Head of caudate nucleus (tissue), 42 donors: ENCODE measurements at places on chromosomes 5 and 9.

DNA sequence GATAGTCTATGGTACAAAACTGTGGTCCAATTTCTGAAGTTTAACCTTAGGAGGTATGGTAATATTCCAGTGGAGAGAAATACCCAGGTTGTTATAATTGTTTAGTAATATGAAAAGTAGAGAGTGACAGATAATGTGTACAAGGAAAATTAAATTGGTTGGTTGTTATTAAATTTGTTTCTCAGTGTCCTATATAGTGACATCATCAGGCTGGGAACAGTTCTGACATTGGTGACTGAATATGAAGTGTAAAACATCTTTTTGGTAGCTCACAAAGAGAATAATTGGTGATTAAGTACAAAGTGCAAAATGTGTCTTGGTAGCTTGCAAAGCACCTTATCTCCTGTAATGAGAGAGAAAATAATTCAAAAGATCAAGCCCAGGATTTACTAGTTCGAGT, 1806.1 kb upstream of the CDH6 start:
- no peak for DNase-seq

- DNase-seq: no peak
These were observed 231.0 kb upstream of the DAPK1 start for GRCh38 chr9:87266697-87267096.

- no peak for DNase-seq
These were observed 45.8 kb downstream of the THOC3 start for GRCh38 chr5:175922192-175922885.

DNA sequence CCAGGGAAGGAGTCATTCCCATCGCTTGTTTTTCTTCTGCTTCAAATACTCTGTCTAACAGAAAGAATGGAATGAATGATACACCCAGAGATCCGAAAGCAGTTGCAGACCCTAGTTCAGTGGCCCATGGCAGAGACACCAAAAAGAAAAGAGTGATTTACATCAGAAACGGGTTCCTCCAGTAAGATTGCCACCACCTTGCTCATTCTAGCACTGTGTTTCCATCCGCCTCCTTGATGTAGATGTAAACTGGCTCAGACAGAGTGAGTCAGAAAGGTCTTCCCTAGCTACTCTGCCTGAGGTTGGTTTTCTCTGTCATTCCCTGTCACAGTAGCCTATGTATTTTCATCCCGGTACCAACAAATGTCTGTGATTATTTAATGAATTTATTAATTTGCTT, 15.9 kb upstream of the CLINT1 start:
- no peak for DNase-seq

DNA sequence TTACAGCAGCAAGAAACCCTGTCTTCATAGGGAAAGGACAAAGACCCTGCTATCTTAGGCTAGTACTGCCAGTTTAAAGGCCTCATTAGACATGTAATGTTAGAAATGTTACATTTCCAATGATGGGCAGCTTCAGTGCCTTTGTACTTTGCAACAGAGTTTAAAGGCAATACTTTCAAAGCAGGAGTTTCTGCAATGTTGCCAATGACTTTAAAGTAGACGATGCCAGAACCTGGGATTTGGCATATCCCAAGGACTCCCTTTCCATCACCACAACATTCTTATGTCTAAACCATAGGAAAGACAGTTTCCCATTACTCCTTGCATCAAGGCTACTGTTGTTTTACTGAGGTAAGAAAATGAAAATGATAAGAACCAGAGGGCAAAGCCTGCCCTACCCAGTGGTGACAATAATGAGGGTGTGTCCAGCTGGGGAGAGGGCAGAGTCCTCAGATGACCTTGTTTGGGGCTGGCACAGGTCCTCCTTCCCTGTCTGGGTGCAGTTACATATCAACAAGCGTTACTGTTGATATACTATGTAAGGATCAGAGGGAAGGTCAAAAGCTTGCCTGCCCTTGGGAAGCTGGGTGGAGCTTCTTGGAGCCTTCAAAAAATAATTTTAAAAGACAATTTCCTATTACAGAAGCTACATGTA, 27.5 kb upstream of the MLANA start:
- DNase-seq: no peak

GRCh38 chr5:84202136-84202535, 182.5 kb downstream of the EDIL3 start:
- DNase-seq: no peak

DNA sequence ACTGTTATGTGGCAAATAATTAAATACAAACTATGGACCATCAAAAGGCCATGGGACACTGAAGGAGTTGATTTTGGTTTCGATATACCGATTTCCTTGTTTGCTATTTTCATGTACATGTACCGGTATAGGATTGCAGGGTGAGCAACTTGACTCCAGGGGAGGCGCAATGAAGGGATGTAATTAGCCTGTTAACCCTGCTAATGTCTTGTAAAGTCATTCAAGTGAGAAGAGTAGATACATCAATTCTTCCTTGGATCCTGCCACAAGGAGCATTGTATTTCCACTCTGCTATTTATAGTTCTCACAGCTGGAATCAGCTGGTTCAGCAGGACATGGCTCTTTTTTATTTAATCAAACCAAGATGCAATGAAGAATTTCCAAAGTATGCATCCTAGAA, 102.0 kb downstream of the STK32A start:
- no peak for DNase-seq
